NCI-H226 (cell line): ENCODE measurements at places on chromosomes 2 and 18.

GRCh38 chr2:218924757-218925156, 34.7 kb upstream of the CDK5R2 start:
- DNase-seq = no peak

- no peak for DNase-seq
Observed at GRCh38 chr2:217948897-217949296, 53.9 kb downstream of the TNS1 start.

DNA sequence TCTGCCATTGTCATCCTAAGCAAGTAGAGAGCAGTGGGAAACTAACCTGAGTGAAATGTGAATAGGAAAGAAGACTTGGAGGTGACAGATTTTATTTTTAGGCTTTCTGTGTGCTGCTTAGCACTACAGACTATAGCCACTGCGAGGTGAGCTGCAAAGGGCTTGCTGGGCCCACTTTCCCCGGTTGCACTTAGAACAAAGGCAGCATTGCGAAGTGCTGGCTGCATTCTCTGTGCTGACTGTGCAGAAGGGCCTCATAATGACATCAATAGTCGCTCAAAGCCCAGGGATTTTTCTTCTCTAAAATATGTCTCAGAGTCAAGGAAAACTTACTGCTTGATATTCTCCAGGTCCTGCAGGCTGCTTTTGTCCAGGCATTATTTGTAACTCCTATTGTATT, 592.1 kb downstream of the TDRD15 start:
- DNase-seq = no peak

- DNase-seq = no peak
Observed at GRCh38 chr2:153476816-153477635, 1.5 kb downstream of the RPRM start.

GRCh38 chr2:11762799-11763461, 16.5 kb downstream of the LPIN1 start:
- no peak for DNase-seq

GRCh38 chr2:187354661-187355060, 93.4 kb downstream of the CALCRL start:
- DNase-seq = no peak

DNA sequence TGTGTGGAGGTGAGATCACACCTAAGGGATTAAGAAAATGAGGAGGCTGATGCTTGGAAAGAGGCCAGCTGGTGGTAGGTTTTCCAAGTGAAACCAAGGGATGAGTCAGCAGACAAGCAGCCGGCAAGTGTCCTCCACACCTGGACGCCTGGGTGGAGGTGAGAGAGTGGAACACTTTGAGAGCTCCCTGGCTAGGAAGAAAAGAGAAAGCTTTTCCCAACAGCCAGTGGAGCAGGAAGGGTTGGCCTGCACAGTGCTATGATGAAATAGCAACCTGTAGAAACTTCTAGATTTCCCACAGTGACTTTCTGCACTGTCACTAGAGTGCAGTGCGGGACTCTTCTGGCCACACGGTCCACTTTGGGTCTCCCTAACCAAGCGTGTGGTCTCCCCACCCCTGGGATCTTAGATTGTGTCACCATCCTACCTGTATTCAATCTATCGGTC, 19.6 kb upstream of the IL37 start:
- DNase-seq = peak; percentile 67

GRCh38 chr2:117562654-117563053, 251.8 kb upstream of the DDX18 start:
- DNase-seq = no peak
